Nephron progenitor cell (in vitro differentiated cells): ENCODE measurements at places on chromosomes 16 and 17.

DNA sequence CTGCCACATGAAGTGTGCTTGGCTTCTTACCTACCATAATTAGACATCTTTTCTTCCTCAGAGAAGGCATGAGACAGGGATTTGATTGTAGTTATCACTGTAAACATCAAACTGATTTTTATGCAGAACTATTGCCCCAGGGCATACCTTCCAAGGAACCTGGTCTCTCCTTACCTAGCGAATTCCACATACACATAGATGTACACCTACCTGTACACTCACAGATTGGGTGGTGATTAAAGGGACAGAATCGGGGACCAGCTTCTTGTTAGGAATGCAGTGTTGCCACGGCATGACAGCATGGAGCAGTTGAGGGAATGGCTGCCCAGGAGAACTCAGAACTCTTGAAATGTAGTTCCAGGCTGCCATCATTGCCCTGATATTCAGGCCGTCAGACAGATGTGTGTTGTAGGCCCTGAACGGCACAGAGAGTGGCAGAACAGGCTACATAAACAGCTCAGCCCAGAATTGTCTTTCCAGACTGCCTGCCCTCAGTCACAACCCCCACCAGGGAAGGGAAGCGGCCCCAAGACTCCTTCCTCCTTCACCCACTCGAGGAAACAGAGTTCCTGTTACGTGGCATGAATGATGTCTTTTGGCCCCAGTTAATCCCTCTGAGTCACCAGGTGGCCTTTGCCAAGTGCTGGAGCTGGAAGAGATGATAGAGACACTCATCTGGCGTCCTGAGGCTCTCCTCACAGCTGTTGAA is 17.8 kb upstream of the NAGLU start:
- no peak for DNase-seq

GRCh38 chr17:75549246-75550138 is 24.0 kb downstream of the LLGL2 start:
- peak; percentile 63 for DNase-seq

- peak; percentile 88 for DNase-seq
Measured at GRCh38 chr16:29811896-29812665, at the start of gene PRRT2. Gene PRRT2, plus strand, starts transcription at chr16:29812193. Its CDS starts 862 bp downstream, at chr16:29813055.

GRCh38 chr17:26809033-26809432 is 484.9 kb upstream of the WSB1 start:
- DNase-seq, result no peak

- DNase-seq, result no peak
Measured at GRCh38 chr17:78268191-78268874, 36.9 kb downstream of the TMEM235 start.
